Hematopoietic multipotent progenitor cell (in vitro differentiated cells): ENCODE measurements at places on chromosomes 4 and X. TPM values are rescaled to one million over a fixed set of nuclear protein-coding genes. Genes with fewer than 3 reads are reported as not detected.

GRCh38 chrX:66015152-66015831 is 24.6 kb downstream of the VSIG4 start:
- peak; percentile 86 for DNase-seq

DNA sequence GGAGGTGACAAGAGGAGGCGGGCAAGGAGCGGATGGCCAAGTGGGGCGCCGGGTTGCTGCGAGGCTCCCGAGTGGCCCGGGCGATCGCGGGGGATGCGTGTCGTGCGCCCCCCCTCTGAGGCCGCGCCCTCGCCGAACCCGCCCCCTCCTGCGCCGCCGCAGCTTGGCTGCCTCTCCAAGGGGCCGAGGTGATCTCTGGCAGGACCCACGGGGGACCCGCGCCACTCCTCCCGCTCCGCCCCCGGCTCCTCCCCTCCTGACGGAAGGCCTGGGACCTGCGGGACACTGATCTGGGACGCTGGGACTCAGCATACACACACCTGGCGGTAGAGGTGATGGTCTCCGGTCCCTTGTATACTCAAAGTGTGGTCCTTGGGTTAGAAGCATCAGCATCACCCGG is 21.9 kb upstream of the FAM47C start:
- DNase-seq: no peak

DNA sequence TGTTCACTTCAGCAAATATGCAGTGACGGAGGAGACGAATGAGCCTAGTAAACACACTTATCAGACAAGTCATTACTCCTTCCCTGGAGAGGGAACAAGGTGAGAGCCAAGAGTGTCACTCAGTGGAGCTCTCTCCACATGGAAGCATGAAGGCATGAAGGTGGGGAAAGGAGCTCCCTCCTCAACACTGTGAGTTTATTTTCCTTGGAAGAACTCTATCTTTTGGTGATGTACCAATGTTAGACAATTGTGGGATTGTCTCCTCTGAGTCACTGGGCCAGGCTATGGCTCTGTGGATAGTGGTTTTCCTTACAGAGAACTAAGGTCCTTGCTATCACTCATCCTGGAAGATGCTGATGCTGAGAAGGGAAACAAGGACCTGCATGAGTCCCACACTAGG is 200.2 kb downstream of the CPEB2 start:
- no peak for DNase-seq

GRCh38 chr4:30714408-30715031 is 5.6 kb upstream of the PCDH7 start:
- DNase-seq: no peak

Gene SOWAHD
- 3.5 TPM for total RNA-seq

GRCh38 chr4:114028071-114028470 is 48.6 kb upstream of the ARSJ start:
- no peak for DNase-seq

- DNase-seq: no peak
Measured at GRCh38 chr4:146062340-146062739, 113.2 kb upstream of the LSM6 start.

DNA sequence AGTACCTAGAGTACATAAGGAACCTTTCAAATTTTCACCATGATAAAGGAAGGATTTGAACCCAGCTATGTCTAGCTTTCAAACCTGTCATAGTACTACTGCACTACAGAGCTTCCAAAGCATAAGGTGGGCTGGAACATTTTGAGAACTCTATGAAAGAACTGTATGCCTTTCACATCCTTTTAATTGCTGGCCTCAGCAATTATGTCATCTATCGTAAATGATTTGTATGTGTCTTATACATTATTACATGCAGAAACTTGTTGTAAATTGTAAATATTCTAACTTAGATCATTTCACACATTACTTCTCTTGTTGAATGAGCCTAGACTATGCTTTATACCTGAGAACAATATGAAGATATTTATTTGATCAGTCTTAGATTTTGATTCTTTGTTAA is 220.7 kb downstream of the HEPH start:
- DNase-seq: no peak

GRCh38 chr4:21002976-21003375 is 302.7 kb downstream of the PACRGL start:
- no peak for DNase-seq

Gene ATP1B4
- total RNA-seq: not detected

GRCh38 chr4:11415409-11416070 is 13.2 kb downstream of the HS3ST1 start:
- no peak for DNase-seq

DNA sequence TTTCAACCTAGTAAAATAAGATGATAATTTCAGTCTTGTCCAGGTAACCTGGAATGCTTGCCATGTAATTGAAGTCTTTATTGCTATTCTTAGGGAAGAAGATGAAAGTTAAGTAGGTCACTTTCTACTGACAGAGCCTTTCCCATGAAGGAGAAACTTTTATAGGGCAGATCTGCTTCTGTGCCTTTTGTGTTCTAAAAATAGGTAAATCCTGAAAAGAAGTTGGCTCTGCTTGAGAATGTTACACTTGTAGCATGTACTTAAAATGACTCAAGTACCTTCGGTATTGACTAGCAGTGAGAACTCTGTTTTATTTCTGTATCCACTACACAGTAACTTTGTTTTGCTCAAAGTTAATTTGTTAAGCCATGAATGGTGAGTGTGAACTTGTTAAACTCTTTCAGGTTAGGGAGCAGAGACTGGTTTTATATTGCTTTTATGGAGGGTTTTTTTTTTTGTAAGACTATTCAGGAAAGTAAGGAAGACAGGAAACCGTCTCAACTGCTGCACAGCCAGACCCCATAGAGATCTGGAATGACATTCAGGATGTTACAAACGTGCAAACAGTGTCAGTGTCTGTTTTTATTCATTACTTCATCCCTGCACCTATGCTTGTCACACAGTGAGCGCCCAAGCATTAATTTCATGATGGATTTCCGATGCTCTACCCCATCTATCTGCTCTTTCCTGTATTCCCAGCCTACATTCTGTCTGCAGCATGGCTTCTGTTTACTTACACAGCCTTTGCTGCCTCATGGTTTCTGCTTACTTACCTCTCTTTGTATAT is 53.0 kb downstream of the SEPTIN11 start:
- no peak for DNase-seq

DNA sequence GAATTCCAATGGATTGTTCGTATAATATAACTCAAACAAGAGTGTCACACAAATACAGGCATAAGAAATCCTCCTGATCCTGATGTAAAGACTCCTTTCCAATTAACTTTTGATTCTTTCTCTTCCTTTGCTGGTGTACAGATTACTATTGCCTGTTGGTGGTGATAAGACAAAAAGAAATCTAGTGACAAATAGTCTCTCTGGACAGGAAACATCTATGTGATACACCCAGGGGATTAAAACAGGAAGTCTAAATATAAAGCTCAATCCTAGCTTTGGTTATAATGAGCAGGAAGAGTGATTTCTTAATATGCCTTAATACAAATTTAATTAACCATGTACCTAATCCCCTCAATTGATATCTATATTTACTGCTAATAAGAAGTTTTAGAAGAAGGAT is 45.1 kb downstream of the ARHGEF6 start:
- DNase-seq: no peak

Gene PPP2R2C
- under 0.01 TPM for total RNA-seq

DNA sequence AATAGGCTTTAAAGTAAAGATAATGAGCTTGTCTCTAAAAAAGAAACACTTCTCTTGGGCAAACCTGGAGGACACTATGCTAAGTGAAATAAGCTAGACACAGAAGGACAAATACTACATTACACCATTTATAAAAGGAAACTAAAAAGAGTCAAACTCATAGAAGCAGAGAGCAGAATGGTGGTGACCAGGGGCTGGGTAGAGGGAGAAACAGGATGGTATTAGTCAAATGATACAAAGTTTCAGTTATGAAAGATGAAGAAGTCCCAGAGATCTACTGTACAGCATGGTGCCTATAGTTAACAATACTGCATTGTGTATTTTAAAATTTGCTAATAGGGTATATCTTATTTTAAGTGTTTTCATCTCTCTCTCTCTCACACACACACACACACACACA is 28.5 kb downstream of the ACSL4 start:
- DNase-seq: no peak
